ENCODE measurements at places on chromosomes 3 and 15.

GRCh38 chr3:48478626-48479555, 25.1 kb downstream of the SHISA5 start:
- DNase-seq: no peak

GRCh38 chr3:24472358-24472757, 22.3 kb downstream of the THRB start:
- no peak for DNase-seq

GRCh38 chr3:37456270-37456708, 281.9 kb upstream of the LRRFIP2 start:
- no peak for DNase-seq

GRCh38 chr3:124132813-124133212, 140.9 kb upstream of the ROPN1 start:
- DNase-seq: no peak

- no peak for DNase-seq
Measured at GRCh38 chr3:160587105-160587504, 21.7 kb upstream of the KPNA4 start.

DNA sequence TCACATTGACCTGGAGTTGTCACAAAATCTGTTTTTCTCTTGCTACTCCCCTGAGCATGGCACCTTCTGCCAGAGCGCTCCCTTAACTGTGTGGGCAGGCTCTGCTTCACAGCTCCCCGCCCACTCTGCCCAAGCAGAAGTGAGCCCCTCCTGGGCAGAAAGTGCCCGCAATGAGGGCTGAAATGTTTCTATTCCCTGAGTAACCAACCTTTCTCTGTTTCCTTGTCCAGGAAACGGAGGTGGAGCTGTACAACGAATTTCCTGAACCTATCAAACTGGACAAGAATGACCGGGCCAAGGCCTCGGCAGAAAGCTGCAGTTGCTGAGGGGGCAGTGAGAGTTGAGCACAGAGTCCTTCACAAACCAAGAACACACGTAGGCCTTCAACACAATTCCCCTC, 66.3 kb upstream of the ACAD9 start:
- DNase-seq: no peak

GRCh38 chr15:85704720-85705429, 89.8 kb downstream of the KLHL25 start:
- DNase-seq: no peak

Measured in fibroblast of skin of left biceps (primary cell).